ENCODE measurements at places on chromosomes 7 and 10. TPM values are rescaled to one million over a fixed set of nuclear protein-coding genes. Genes with fewer than 3 reads are reported as not detected.

GRCh38 chr7:151120896-151121295 is 34.6 kb downstream of the AGAP3 start:
- no peak overlapping the region for H3K4me3 ChIP-seq
- DNase-seq, result no peak
- H3K27ac ChIP-seq, result no peak overlapping the region
- no peaks in the 10 kb centered on the region for H3K36me3 ChIP-seq
- no peaks in the 10 kb centered on the region for H3K27me3 ChIP-seq
- H3K4me1 ChIP-seq, result peaks cover 27% of the 10 kb centered on the region

DNA sequence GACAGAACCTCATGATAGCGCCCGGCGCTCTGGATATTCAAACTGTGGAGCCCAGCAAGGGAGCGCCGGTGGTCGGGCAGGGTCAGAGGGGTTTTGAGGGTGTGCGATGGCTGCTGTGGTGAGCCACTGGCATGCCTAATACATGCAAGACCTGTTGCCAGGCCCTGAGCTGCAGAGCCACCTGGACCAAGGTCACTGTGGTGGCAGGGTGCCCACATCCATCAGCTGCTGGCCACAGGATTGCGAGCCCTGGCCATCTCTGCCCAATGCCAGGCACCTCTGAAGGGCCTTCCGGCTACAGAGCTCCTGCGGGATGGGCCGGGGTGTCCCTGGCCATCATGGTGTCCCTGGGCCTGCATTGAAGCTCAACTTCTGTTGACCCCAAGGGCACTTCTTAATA is 123.0 kb upstream of the TNRC18 start:
- peaks cover 9% of the 10 kb centered on the region for H3K4me1 ChIP-seq
- no peaks in the 10 kb centered on the region for H3K27me3 ChIP-seq
- no peak overlapping the region for H3K4me3 ChIP-seq
- no peaks in the 10 kb centered on the region for H3K36me3 ChIP-seq
- DNase-seq, result no peak

GRCh38 chr7:127478461-127478860 is 86.0 kb upstream of the ZNF800 start:
- H3K27me3 ChIP-seq, result no peaks in the 10 kb centered on the region
- no peak for DNase-seq
- no peaks in the 10 kb centered on the region for H3K36me3 ChIP-seq
- no peak overlapping the region for H3K27ac ChIP-seq

GRCh38 chr10:126945351-126946030 is 40.3 kb downstream of the DOCK1 start:
- no peak overlapping the region for H3K4me3 ChIP-seq
- no peak overlapping the region for H3K27ac ChIP-seq
- H3K36me3 ChIP-seq, result no peaks in the 10 kb centered on the region
- no peaks in the 10 kb centered on the region for H3K4me1 ChIP-seq
- H3K27me3 ChIP-seq, result no peaks in the 10 kb centered on the region

KCNIP2 gene
- polyA plus RNA-seq, result 0.79 TPM

PDZD7 gene
- polyA plus RNA-seq, result 0.20 TPM

DNA sequence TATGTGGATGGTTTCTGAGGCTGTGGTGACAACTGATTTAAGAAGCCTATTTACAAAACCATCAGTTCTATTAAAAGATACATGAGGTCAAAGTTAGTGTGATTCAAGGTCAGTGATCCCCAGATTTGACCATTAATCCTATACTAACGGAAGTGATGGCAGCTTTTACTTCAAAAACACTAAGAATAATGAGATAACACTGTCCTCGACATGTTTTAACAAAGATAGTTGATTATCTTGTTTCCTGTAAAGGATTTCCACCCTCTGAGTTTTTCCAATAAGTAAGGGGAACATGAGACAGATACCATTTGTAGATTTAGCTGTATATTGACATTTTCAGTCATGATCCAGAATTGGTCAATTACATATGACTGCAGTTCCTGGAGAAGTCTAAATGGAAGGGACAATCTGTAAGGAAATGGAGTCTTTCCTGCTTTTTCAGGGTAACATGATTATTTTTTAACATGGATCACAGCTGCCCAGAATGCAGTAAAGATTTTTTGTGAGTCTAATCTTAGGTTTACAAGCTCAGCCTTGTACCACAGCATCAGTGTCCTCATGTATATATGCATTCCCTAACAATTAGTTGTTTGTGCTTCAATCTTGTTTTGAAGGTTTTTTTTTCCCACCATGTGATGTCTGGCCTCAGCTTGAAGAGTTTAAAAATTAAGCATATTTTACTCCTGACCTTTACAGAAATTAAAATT is 188.0 kb downstream of the PPP1R9A start:
- H3K27ac ChIP-seq, result no peak overlapping the region
- no peaks in the 10 kb centered on the region for H3K4me1 ChIP-seq

DNA sequence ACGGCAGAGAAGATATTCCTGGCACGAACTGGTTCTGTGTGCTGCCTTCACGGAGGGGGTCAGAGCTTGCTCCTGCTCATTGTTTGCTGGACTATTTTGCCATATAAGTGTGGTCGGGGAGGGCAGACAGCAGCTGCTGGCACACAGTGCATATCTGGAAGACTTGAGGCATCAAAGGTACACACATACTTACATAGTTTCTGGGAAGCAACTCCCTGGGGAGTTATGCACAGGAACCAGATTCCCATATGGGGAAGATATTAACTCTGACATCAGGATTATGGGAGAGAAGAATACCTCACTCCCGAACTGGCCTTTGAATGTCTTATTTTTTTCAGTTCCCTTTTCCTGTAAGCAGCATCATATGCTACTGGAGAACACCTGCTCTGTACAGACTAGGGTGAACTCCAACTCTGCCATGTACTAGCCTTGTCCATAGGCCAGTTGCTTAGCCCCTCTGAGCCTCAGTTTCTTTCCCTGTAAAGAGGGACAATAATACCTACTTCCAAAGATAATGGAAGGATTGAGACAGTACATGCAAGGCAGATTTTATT is 41.5 kb downstream of the LGI1 start:
- no peak overlapping the region for H3K4me3 ChIP-seq
- no peaks in the 10 kb centered on the region for H3K27me3 ChIP-seq
- H3K36me3 ChIP-seq, result no peaks in the 10 kb centered on the region

- DNase-seq, result no peak
- H3K36me3 ChIP-seq, result no peaks in the 10 kb centered on the region
- no peak overlapping the region for H3K27ac ChIP-seq
- no peaks in the 10 kb centered on the region for H3K27me3 ChIP-seq
These were observed 53.7 kb downstream of the ADCY1 start for GRCh38 chr7:45627691-45628456.

DNA sequence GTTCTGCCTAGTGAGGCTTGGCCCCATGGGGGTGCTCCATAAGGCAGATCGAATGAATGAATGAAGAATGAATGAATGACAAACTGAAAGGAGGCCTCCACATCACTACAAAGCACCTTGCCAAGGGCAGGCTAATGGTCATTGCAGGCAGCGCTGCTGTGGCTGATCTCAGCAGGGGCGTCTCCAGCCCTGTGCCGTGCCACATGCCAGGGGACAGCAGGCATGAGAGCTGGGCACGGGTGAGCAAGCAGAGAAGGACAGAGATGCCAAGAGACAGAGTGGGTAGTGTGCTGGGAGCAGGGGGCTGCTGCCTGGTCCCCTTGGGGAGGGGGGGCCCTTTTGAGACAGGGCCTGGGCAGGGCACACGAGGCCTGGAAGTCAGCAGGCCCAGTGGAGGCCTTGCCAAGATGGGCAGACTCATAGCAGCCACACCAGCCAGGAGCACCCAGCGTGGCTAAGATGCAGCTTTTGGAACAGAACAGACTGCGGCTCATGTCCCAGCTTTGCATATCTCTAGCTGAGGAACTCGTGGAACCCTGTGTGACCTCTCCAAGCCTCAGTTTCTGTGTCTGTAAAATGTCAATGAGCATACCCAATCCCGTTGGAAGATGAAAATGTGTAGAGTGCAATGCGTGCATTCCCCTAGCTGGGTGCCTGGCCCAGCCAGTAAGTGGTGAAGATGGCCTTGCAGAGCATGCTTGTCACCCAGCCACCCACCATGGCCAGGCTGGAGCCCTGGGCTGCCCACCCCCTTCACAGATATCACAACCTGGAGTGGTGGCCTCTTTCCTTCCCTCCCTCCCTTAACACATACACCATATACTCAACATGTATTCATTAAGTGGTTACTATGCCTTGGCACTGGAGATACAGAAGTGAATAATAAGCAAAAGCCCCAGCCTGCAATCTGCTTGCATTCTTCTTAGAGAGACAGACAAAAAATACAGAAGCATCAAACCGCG is 61.1 kb upstream of the LRRC18 start:
- no peaks in the 10 kb centered on the region for H3K4me1 ChIP-seq
- no peak for DNase-seq
- H3K27me3 ChIP-seq, result no peaks in the 10 kb centered on the region
- H3K36me3 ChIP-seq, result no peaks in the 10 kb centered on the region
- H3K27ac ChIP-seq, result no peak overlapping the region

- H3K27ac ChIP-seq, result no peak overlapping the region
- H3K4me1 ChIP-seq, result no peaks in the 10 kb centered on the region
- H3K27me3 ChIP-seq, result no peaks in the 10 kb centered on the region
- no peak for DNase-seq
- no peak overlapping the region for H3K4me3 ChIP-seq
These were observed 745.8 kb downstream of the CNTNAP2 start for GRCh38 chr7:146862415-146862814.

- H3K27ac ChIP-seq, result no peak overlapping the region
- peak; percentile 27 for DNase-seq
- no peak overlapping the region for H3K4me3 ChIP-seq
- H3K27me3 ChIP-seq, result no peaks in the 10 kb centered on the region
- H3K4me1 ChIP-seq, result no peaks in the 10 kb centered on the region
- H3K36me3 ChIP-seq, result no peaks in the 10 kb centered on the region
These were observed 27.2 kb downstream of the ANK3 start for GRCh38 chr10:60362461-60362860.

DNA sequence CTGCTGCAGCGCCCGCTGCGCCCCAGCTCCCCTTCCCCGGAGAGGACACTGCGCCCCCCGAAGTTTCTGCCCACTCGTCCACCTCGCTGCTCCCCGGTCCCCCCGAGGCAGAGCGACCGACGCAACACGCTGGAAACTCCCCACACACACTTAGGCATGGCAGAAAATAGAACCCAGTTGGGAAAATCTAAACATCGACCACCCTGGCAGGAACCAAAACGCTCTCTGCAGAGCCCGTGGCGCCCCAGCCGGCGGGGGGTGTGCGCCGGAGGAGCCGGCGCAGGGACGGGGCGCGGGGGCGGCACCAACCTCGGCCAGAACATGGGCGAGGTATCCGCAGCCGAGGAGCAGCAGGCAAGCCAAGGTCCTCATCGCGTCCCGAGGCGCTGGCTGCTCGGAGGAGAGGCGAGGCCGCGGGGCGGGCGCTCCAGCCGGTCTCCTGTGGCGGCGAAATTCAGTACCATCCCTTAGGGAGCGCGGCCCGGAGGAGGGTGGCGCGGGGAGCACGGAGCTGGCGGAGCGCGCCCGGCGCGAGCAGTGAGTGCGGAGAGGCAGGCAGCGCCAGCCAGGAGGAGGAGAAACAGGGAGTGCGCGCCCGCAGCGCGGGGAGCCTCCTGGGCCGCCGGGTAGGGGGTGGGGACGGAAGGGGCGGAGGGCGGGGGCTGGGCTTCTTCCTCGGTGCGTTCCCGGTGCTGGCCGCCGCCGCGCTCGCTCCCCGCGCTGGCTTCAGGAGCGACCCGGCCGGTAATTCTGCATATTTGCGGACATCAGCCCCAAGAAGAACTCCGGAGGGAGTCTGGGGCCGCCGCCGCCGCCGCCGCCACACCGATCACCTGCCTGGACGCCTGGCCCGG is 789 bp downstream of the PDGFA start:
- no peak overlapping the region for H3K27ac ChIP-seq
- H3K4me3 ChIP-seq, result no peak overlapping the region
- H3K27me3 ChIP-seq, result peaks cover 8% of the 10 kb centered on the region
- no peaks in the 10 kb centered on the region for H3K36me3 ChIP-seq
- H3K4me1 ChIP-seq, result peaks cover 25% of the 10 kb centered on the region

TMEM184A gene
- polyA plus RNA-seq, result not detected

- H3K4me1 ChIP-seq, result no peaks in the 10 kb centered on the region
- H3K27ac ChIP-seq, result no peak overlapping the region
- H3K36me3 ChIP-seq, result no peaks in the 10 kb centered on the region
- no peak for DNase-seq
- no peaks in the 10 kb centered on the region for H3K27me3 ChIP-seq
These were observed 592.2 kb downstream of the SDK1 start for GRCh38 chr7:3893151-3893788.

- peaks cover 39% of the 10 kb centered on the region for H3K4me1 ChIP-seq
- H3K4me3 ChIP-seq, result no peak overlapping the region
- H3K27ac ChIP-seq, result no peak overlapping the region
- peaks cover 55% of the 10 kb centered on the region for H3K36me3 ChIP-seq
These were observed 6.2 kb downstream of the CALHM2 start for GRCh38 chr10:103445767-103446567.

DNA sequence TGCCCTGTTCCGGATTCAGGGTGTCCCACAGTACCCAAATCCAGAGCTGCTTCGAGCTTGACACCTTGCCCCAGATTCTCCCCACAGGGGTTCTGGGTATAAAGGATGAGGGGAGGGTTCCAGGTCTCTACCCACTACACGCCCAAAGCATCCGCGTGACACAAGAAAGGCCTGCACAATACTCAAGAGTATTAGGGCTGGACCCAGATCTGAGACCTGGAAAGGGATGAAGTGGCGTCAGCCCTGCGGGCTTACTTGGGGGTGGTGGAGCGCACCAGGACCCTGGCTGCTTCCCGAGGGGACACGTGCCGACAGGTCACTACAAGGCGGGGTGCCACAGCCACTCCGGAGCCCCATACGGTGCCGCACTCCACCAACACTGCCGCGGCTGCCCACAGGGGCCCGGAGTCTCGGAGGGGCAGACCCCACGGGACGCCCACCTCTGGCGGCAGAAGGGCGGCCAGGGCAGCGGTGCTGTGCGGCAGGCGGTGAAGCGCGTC is 1.3 kb downstream of the TYSND1 start:
- peaks cover 33% of the 10 kb centered on the region for H3K4me1 ChIP-seq
- DNase-seq, result no peak
- H3K27ac ChIP-seq, result peak overlapping the region; percentile 78
- H3K4me3 ChIP-seq, result peak overlapping the region; percentile 87
- H3K27me3 ChIP-seq, result no peaks in the 10 kb centered on the region

DNA sequence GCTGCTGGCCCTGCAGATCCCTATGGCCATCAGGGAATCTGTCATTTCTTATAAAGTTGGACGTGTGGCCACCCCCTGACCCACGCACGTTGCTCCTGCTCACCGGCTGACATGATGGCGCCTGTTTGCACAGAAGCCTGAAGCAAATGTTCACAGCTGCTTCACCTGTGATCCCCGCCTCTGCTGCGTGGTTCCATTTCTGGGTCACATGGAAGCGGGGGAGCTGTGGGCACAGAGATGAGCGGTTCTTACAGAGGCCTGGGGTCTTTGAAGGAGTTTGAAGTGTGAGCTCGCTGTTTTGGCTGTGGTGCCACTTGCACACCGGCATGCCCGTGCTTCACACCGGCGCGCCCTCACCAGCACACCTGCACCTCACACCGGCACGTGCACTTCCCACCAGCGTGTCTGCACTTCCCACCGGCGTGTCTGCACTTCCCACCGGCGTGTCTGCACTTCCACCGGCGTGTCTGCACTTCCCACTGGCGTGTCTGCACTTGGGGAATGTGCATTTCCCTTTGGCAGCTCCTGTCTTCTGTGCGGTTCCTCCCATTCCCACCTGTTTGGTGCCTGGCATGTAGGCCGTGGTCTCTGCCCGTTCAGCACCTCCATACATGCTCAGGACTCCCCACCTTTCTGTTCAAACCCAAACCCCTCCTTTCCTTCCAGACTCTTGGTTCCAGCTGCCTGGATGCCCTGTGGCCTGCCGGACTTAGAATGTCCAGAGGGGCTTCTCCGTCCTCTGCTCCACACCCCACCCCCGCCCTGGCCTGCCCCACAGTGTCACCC is 86.7 kb downstream of the INPP5A start:
- no peak overlapping the region for H3K27ac ChIP-seq
- H3K36me3 ChIP-seq, result no peaks in the 10 kb centered on the region
- H3K4me1 ChIP-seq, result peaks cover 9% of the 10 kb centered on the region
- H3K27me3 ChIP-seq, result no peaks in the 10 kb centered on the region

POM121C gene
- 4.2 TPM for polyA plus RNA-seq
